Stomach (tissue), 19 donors: ENCODE measurements at places on chromosomes 5 and 9. TPM values are rescaled to one million over a fixed set of nuclear protein-coding genes. Genes with fewer than 3 reads are reported as not detected.

The IL13 gene
- not detected for polyA plus RNA-seq

The FAM163B gene
- not detected for polyA plus RNA-seq

The SURF6 gene
- polyA plus RNA-seq = 13.4 TPM

The EIF4E1B gene
- polyA plus RNA-seq = not detected

The ANKRD55 gene
- 0.08 TPM for polyA plus RNA-seq

The PCDHGA4 gene
- polyA plus RNA-seq = not detected

The C8G gene
- polyA plus RNA-seq = not detected

The AGXT2 gene
- not detected for polyA plus RNA-seq

The TLX3 gene
- polyA plus RNA-seq = not detected

The LCN12 gene
- polyA plus RNA-seq = 3.1 TPM

The NEURL1B gene
- polyA plus RNA-seq = 4.2 TPM

The FAM81B gene
- not detected for polyA plus RNA-seq

The CDKN2B gene
- polyA plus RNA-seq = 8.6 TPM

The NIM1K gene
- 0.92 TPM for polyA plus RNA-seq

The ZNF483 gene
- polyA plus RNA-seq = not detected

The PCDHB14 gene
- polyA plus RNA-seq = 0.44 TPM

The INSL4 gene
- not detected for polyA plus RNA-seq

The FAM221B gene
- polyA plus RNA-seq = not detected

The TAF11L5 gene
- not detected for polyA plus RNA-seq

The RNF14 gene
- polyA plus RNA-seq = 25.5 TPM

The PCDHAC1 gene
- polyA plus RNA-seq = not detected

The LCN1 gene
- not detected for polyA plus RNA-seq

The GRAMD2B gene
- 5.7 TPM for polyA plus RNA-seq

The SHISAL2B gene
- polyA plus RNA-seq = not detected

The NDUFAF2 gene
- 61.9 TPM for polyA plus RNA-seq

The GRM6 gene
- not detected for polyA plus RNA-seq

The HRH2 gene
- polyA plus RNA-seq = 4.3 TPM

The IFNA13 gene
- not detected for polyA plus RNA-seq

The TEX48 gene
- not detected for polyA plus RNA-seq

The ACOT12 gene
- not detected for polyA plus RNA-seq

The PCDHGB6 gene
- not detected for polyA plus RNA-seq

The ZBTB5 gene
- 2.6 TPM for polyA plus RNA-seq

The ERAP2 gene
- 13.2 TPM for polyA plus RNA-seq

The SLC22A5 gene
- polyA plus RNA-seq = 2.1 TPM
